A549 treated with CpdA at 1 μM for 4 hours (cell line): ENCODE measurements at places on chromosomes 3 and 15. TPM values are rescaled to one million over a fixed set of nuclear protein-coding genes. Genes with fewer than 3 reads are reported as not detected.

C3orf62 gene
- total RNA-seq = 1.8 to 2.6 TPM (median 2.3 TPM) in 5 replicates

SV2B gene
- total RNA-seq = 0.02 to 0.13 TPM (median 0.03 TPM) in 3 of 5 replicates, not detected in the others

CCR1 gene
- total RNA-seq = not detected in 5 replicates

WNT5A gene
- 0.44 to 0.89 TPM (median 0.74 TPM) in 5 replicates for total RNA-seq

CLDN1 gene
- total RNA-seq = 26.4 to 33.5 TPM (median 29.0 TPM) in 5 replicates

AQP9 gene
- not detected in 5 replicates for total RNA-seq

ZNF662 gene
- not detected in 5 replicates for total RNA-seq

ADPGK gene
- 75.9 to 81.9 TPM (median 79.5 TPM) in 5 replicates for total RNA-seq

C3orf20 gene
- not detected in 5 replicates for total RNA-seq

HCLS1 gene
- total RNA-seq = 0.07 to 0.45 TPM (median 0.13 TPM) in 5 replicates

GPR15 gene
- not detected in 5 replicates for total RNA-seq

PAK6 gene
- 0.19 to 0.47 TPM (median 0.30 TPM) in 4 of 5 replicates, not detected in the other for total RNA-seq

CLEC3B gene
- total RNA-seq = 0.49 TPM in 1 of 5 replicates, not detected in the others

RPL39L gene
- 45.1 to 52.1 TPM (median 51.3 TPM) in 5 replicates for total RNA-seq

HRG gene
- total RNA-seq = 0.02 TPM in 1 of 5 replicates, not detected in the others

FBXL22 gene
- total RNA-seq = 0.16 to 0.50 TPM (median 0.27 TPM) in 5 replicates

ISLR gene
- total RNA-seq = 0.14 to 0.44 TPM (median 0.38 TPM) in 5 replicates
